ENCODE measurements at places on chromosomes 13 and 19.
A peak's percentile ranks its signal among the peaks of the same experiment; 100 is the strongest.

- DNase-seq: no peak
Measured at GRCh38 chr19:10006335-10006708, 4.0 kb downstream of the COL5A3 start.

GRCh38 chr13:31733647-31734046 is 5.7 kb upstream of the RXFP2 start:
- no peak for DNase-seq

DNA sequence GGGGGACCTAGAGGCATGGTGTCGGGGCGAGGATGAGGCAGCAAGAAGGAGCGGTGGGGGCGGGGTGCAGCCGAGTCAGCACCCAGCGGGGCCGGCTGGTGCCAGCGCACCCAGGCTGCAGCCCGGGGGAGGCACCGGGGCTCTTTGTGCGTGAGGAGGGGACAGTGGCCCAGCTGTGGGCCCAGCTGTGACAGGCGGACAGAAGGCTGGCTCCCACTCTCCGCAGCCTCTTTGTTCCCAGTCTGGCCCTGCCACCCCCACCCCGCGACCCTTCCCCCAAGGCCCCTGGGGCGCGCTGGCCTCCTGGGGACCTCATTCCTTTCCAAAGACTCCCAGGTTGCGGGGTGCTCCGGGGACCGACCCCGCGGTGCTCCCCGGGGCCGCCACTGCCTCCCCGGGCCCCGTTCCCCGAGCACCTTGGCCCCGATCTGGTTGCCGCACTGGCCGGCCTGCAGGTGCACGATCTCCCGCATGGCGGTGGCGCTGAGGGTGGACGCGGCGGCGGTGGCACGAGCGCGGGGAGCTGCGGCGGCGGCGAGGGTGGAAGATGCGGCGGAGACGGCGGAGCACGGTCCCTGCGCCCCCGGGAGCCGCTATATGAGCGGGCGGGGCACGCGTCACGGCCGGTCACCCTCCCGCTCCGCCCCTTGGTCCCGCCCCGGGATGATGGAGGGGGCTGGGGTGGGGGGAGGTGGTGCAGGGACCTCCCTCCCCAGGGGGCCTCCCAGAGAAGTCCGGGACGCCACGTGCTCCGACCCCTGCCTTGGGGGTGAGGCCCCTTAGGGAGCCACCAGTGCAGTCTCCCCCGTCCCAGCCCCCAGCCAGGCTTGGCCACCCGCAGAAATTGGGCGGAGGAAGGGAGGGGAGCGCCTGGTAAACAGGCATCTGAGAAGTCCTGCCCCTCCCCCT is at the start of gene TUBB4A:
TSS of gene TUBB4A (minus strand) at position 570 of the 909 bp plus-strand sequence. CDS start at position 473, 97 bp downstream.
- DNase-seq: no peak

DNA sequence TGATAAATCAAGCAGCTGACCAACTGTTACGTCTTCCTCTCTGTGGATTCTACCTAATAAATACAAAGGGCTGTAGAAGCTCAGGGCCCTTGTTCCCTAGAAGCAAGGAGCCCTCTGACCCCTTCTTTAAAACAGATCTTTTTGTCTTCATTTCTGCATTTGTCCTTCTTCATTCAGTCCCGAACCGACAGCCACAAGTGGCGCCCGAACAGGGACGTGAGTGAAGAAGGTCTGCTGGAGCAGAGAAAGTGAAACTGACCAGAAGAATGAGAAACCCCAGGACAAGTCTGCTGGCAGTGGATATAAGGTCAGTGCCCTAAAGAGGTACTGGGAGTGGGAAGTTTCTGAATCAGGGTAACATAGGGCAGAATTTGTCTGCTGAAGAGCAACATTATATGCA is 13.1 kb downstream of the ZNF773 start:
- no peak for DNase-seq

- DNase-seq: no peak
Measured at GRCh38 chr19:35013041-35013819, 13.1 kb downstream of the GRAMD1A start.

DNA sequence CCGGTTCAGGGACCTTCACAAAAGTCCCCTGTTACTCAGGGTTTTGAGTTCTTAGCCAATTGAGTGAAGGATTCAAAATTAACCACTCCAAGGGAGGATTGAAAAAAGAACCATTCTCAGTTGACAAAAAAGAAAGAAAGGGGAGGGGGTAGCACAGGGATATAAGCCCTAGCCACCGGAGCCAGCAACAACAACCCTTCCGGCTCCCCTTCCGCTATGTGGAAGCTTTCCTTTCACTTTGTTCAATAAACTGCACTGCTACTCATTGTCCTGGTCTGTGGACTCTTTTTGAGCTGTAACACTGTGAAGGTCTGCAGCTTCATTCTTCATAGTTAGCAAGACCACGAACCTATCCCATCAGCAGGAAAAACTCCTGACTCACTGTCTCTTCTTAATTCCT is 1488.1 kb upstream of the PRR20A start:
- no peak for DNase-seq

GRCh38 chr13:45847554-45848224 is 3.9 kb downstream of the SIAH3 start:
- peak; percentile 94 for DNase-seq

GRCh38 chr13:113155982-113156655 is 2.3 kb upstream of the PROZ start:
- no peak for DNase-seq

GRCh38 chr13:20512042-20512683 is 13.5 kb downstream of the CRYL1 start:
- no peak for DNase-seq

DNA sequence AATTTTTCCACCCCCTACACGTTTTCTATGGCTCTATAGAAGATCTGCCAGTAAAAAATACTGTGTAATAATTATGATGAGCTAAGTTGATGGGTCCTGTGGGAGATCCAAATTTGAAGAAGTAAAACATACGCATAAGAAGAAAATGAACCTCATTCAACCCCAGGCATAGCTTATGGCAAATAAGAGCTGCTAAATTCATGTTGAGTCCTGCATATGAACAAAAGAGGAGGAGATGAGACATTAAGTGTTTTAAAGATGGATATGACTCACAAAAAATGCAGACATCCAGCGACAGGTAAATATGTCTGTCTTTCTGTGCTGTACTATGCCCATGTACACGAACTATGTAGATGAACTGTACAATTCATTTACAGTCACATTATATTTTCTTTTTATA is 101.9 kb downstream of the LIG4 start:
- no peak for DNase-seq

GRCh38 chr13:76148926-76149325 is 512.8 kb downstream of the LMO7 start:
- no peak for DNase-seq

GRCh38 chr19:38699027-38699346 is 45.3 kb downstream of the CAPN12 start:
- no peak for DNase-seq

DNA sequence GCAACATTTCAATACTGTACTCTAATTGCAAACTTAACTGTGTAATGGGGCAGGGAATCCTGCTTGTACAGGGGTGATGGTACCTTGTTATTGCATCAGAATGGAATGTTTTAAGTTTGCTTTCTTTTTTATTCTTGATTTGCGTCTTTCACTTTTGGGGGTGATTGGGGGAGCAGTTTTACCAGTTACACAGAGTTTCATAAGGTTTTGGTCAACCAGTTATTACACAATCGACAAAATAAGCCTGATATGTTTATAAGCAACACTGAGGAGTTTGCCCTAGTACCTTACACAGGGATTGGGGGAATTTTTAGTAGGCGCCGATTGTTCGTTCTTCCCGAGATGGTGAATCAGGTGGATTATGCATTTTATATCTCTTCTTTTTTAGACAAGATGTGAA is 2.7 kb downstream of the KLF5 start:
- DNase-seq: no peak

DNA sequence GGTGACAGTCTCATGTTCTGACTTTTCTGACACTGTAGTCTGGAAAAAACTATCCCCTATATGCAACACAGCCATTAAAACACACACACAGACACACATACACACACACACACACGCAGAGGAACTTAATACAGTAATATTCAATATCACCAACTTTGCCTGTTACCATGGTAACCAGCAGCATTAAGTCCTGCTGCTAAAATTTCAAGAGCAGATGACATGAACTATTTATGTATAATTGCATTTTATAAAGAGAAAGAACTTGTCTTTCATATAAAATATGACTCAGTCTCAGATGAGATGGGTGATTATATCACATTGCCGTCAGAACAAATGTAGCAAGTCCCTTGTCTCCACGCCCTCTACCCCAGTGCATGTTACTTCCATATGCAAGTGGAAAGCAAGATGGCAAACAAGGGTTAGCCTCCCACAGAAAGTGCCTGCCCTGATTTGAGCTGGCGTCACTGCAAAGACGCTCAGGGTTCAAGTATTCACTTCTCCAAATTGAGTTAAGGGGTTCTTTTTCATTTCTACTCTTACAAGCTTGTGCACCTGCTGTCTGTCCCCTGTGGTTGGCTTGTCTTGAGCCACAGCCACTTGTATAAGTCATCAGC is 576.8 kb downstream of the UQCRFS1 start:
- DNase-seq: no peak

- DNase-seq: no peak
Measured at GRCh38 chr13:113888701-113889330, 24.9 kb upstream of the GAS6 start.

DNA sequence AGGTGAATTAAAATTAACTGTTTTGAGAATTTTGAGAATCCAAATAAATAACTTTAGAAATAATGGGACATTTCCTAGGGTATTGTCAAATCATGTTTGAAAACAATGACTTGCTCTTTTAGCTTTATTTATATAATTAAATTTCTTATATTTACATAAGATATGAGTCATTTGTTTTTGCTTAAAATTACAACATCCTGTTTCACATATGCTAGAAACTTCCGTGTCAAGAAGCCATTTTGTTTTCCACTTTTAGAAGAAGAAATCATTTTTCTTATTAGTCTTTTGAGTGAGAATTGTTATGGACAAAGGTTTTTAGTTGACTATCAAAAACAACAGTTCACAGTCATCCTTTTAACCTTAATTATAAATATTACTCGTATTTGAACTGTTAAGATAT is 48.2 kb downstream of the DPY19L3 start:
- DNase-seq: no peak

DNA sequence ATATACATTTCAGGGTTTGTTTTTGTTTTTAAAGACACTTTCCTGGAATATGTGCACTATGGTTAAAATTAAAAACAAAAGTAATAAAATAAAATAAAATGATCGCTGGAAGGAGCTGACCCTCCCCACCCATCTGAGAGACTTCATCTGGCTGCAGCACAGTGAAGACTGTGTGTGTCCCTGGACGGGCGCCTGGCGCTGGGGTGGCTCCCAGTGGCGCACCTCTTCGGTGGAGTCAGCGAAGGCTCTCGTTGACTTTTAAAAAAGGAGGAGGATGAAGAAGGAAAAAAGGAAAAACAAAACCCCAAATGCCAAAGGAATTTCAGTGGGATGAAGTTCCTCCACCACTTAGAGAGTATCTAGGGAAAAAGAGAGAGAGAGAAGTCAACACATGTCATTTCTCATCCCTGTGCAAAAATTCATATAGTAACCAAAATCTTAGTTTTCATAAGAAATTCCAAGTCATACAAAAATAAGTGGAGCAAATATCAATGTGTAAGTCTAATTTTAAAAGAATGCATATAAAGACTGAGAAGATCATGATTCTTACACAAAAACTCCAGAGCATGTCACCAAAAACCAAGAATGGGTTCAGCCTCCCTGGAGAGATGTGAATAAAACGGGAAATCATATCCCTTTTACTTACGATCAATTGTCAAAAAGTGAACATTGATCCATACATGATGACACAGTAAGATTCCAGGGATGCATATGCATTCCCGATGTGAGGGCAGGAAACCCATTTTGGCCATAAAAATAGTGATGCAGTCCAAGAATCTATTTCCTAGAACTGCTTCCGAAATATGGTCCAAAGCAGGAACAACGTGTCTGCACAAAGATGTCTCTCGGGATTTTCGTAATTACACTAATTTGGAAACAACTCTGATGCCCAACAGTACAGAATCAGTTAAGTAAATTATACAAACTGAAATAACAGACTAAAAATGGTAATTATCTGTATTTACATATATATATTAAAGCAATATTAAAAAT is 123.8 kb downstream of the STK24 start:
- no peak for DNase-seq
